Activated naive CD4-positive, alpha-beta T cell treated with anti-CD3 and anti-CD28 coated beads for 36 hours (primary cell): ENCODE measurements at places on chromosomes 6 and 20.
A peak's percentile ranks its signal among the peaks of the same experiment; 100 is the strongest.

DNA sequence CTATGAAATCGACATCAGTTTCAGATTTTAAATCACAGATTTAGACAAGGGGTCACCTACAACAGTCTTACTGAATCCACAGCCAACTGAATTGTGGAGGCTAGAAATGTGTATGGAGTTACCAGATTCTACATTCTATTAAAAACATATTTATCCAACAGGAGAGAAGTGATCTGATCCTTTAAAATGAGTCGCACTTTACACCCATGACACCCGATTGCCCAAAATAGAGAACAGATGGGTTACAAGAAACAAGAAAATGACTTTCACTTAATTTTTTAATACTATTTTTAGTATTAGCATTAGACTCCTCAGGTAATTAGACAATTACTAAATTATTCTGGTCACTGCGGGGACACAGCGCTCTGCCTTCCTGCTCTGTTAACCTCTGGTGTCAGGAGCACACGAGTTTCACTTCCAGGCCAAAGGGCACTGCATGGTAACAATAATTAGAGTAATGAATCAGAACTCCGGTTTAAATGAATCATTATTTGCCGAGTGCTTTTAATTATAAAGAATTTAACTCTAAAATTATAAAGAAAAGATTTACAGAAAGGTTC, 108.6 kb downstream of the ATP9A start:
- no peak for DNase-seq

DNA sequence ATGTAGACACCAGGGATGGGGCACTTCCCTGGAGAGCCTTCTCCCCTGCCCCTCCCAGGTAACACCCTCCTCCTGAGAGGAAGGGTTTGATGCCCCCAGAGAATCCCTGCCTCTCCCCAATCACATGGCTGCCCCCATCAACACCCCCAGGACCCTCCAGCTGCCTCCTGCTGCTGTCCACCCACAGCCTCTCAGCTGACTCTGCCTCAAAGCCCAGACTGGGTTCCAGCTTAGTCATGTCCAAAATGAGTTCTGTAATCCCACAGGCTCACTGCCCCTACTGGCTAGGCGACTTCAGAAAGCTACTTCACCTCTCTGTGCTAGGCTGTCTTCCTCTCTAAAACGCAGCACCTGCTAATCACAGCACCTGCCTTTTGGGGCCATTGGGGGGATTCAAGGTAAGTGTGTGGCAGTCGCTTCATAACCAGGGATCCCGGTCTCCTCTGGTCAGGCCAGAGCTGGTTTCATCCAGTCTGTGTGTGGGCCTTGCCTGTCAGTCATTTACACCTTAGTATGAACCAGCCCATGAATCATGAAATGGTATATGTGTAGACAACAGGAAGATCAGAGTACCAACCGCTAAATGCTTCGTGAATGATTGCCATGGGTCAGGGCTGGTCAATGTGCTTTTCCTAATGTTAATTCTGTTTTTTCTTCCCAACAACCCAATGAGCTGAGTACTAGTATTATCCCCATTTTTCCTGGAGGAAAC, 40.4 kb downstream of the TFEB start:
- no peak for DNase-seq

DNA sequence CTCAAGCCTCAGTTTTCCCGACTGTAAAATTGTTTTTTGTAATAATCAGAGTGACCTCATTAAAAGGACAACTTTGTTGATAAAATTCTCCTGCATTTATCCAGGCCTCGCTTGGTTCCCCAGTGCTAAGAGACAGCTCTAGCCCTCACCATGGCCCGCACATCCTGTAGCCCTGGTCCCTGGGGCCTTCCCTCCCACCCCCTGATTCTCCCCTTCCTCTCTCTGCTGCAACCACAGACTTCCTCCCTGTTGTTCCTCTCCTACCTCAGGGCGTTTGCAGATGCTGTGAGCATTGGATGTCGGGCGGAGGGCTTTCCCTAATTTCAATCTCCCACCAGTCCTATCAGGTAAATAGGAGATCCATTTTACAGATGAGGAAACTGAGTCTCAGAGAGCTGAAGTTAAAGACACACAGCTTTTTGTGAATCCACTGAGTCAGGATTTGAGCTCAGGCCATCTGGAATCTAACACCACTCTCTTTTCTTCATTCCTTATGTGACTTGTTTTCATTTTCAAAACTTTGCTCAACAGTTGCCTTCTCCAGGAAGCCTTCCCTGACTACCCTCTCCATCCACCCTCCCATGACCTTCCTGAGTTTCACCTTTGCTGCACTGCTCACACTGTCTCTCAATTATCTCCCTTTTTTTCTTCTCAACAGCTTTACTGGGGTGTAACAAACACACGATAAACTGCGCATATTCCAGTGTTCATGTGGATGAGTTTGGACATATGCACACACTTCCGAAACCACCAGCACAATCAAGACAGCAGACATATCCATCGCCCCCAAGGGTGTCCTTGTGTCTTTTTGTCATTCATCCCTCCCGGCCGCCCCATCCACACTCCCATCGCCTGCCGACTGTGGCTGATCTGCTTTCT, 107.1 kb downstream of the CEBPB start:
- DNase-seq: peak; percentile 52

- DNase-seq: no peak
These were observed 22.6 kb downstream of the PIGU start for GRCh38 chr20:34654207-34654744.

DNA sequence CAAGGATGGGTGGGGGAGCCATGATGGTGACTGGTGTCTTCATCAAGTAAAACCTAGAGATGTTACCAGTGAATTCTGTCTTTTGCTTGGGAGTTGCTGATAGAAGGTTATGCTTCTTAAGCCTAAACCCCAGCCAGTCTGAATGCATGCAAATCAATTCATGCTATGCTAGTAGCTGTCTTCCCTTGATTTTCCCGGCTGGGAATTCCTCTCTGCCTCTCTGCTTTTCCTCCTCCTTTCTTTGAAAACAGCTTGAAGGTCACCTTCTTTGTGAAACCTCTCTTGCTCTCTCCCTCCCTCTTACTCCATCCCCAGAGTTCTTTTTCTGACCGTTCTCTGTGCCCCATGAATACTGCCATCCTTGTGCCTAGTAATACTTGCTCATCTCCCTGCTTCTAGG, 58.9 kb downstream of the TMEM200A start:
- no peak for DNase-seq

DNA sequence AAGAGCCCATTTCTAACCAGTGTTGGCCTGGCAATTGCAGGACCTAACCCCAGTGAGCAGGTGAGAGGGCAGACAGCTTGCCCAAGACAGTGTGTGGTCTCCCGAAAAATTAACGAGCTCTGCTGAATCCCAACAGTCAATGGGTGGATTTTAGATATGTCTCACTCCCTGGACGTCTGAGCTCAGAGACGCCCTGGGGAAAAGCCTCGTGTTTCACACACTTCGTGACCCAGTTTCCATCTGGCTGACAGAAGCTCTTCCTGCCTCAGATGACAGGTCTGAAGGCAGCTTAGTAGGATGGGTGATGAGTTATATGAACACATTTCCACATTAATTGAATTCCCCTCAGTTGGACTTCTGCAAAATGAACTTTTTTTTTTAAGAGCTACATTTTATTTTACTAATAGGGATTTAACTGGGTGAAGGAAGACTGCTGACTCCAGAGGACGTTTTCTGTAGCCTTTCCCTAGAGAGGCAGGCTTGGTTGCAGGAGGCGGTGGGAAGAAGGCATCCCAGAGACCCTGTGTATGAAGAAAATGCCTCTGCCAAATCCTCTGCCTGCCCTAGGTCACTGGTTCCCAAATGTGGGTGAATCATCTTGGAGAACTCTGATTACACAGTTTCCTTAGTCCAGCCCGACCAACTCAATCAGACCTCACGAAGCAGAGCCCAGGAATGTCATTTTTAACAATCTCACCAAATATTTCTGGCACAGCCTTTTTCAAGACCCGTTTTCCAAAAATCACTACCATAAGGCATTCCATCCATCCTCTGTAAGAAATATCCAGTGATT, 71.7 kb upstream of the LY86 start:
- DNase-seq: peak; percentile 42

DNA sequence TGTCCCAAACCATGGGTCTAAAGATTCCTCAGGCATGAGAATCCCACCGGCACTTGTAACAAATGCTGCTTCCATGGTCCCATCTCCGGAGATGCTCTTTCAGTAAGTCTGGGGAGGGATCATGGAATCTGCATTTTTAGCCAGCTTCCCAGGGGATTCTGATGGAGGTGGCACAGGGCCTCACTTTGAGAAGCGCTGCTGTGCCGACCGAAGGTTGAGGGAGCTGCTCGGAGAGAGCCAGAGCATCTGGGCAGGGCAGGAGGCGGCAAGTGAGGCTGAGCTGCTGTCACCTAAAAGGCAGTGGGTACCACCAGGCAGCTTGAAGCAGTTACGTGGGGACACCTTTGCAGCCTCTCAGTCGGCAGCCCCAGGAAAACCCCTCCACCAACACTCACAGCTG, 100.2 kb upstream of the CDYL start:
- no peak for DNase-seq
